ENCODE measurements at places on chromosomes 3 and 15. TPM values are rescaled to one million over a fixed set of nuclear protein-coding genes. Genes with fewer than 3 reads are reported as not detected.

The GABRA5 gene
- not detected for total RNA-seq

The STT3B gene
- total RNA-seq = 91.3 TPM

The CCDC51 gene
- 8.9 TPM for total RNA-seq

The SLC12A1 gene
- not detected for total RNA-seq

The SLC12A8 gene
- 0.51 TPM for total RNA-seq

The TRH gene
- not detected for total RNA-seq

The ROPN1 gene
- not detected for total RNA-seq

The GPR149 gene
- not detected for total RNA-seq

The GRAMD2A gene
- not detected for total RNA-seq

The ITIH4 gene
- 3.2 TPM for total RNA-seq

- DNase-seq = no peak
These were observed 262.1 kb downstream of the IGSF11 start for GRCh38 chr3:118772547-118773011.

- DNase-seq = no peak
These were observed 309.2 kb downstream of the PDCD6IP start for GRCh38 chr3:34107669-34108068.

- DNase-seq = no peak
These were observed 221.8 kb downstream of the FEZF2 start for GRCh38 chr3:62151591-62151990.

GRCh38 chr3:172065527-172065926, 26.1 kb downstream of the FNDC3B start:
- DNase-seq = no peak

DNA sequence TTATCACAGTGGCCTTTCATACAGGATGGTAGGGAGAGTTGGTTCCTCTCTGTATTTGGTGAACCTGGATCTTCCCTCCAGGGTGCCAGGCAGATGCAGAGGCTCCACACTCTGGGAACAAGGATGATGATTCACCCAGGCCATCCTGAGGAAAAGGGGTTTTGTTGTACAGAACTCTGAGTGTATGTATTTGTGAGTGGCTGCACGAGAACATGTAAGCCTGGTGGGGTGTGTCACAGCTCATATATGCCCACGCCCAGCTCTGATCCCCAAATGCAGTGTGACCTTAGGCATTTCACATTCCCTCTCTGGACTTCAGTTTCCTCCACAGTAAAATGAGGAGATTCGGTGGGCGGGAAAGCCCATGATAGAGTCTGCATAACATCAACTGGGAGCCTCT, 11.6 kb upstream of the CILP start:
- no peak for DNase-seq

DNA sequence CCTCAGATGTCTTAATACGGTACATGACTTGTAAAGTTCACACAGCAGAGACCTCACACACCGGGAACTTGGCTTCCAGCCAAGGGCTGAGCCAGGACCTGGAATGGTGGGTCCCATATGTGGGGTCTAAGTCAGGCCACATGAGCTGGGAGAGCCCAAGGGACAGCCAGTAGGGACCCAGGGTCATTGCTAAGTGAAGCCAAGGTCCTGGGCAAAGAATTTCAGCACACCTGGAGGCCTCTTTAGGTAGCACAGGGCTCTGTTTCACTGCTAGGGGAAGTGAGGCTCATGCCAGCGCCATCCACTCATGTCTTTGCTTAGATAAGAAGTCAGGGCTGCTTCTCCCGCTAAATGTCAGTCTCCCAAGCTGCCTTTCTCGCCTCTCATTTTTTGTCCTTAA, 116.6 kb upstream of the TLE3 start:
- DNase-seq = no peak

- DNase-seq = no peak
These were observed 207.7 kb downstream of the FAM43A start for GRCh38 chr3:194893121-194893987.

DNA sequence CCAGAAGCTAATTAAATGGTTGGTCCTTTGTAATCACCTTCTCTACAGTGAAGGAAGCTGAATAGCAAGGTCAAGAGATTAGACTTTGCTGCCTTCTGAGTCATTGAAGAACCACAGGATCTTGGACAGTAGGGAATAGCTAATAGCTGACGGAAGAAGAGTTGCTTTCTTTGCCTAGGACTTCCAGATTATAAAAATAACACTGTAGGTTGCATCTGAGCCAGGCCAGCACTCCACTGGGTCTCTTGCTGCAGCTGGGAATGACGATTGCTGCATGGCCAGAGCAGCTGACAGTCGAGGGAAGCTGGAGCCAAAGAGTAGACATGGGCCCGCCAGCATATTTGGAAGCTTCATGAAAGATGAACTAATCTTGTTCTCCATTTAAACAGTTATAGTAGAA, 81.5 kb upstream of the KCNMB2 start:
- DNase-seq = peak; percentile 82

- DNase-seq = no peak
These were observed 29.8 kb downstream of the PLA1A start for GRCh38 chr3:119627461-119627860.

DNA sequence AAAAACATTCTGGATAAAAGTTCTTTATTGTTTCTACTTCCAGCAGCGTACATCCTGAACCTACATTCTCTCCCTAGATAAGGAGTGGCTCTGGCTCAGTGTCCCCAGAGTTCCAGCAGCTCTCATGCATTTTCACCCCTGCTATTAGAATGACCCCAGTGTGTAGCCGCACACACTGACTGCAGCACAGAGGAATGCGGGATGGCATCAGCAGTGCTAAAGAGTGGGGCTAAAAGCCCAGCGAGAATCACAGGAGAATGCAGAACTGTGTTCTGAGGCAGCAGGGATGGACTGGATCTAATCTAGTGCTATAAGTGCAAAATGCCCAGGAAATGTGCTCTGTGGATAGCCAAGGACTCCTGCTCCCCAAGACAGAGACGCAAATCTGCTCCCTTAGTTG, 66.4 kb upstream of the TJP1 start:
- no peak for DNase-seq

DNA sequence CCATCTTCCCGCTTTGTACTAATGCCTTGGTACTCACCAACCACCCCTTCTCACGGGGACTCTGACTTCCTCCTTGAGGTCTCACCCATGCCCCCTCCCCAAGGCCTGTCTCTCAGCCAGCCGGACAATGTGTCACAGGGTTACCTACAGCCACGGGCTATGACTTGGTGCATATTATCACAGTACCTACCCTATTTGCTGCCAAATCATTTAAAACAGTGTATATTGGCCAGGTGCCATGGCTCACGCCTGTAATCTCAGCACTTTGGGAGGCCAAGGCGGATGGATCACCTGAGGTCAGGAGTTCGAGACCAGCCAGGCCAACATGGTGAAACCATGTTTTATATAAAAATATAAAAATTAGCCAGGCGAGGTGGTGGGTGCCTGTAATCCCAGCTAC, 93.4 kb upstream of the TBL1XR1 start:
- DNase-seq = no peak

DNA sequence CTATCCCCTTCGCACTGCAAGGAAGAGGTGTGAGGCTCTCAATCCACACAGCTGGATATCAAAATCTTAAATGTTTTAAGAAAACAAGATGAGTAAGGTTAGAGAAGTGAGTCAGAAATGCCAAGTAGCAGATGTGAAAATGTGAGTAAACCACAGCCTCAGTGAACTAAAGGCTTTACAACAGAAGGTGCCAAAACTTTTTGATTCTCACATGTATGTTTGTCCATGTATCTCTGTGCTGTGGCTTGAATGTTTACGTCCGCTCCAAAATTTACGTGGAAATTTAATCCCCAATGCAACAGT, 126.8 kb upstream of the PFN2 start:
- DNase-seq = no peak

DNA sequence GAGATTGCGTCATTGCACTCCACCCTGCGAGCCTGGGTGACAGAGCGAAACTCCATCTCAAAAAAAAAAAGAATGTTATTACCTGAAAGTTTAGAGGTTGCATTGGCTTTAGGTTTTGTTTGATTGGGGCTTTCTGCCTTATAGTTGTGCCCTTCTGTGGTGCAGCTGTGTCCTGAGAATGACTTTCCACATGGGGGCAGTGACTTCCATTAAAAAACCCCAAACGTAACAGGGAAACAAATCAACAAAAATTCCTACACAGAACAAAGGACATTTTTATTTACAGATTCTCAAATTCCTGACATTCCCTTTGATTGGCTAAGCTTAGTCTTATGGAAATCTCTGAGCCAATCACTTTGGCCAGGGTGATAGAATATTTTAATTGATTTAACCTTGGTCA, 154.1 kb upstream of the GPR149 start:
- DNase-seq = no peak

GRCh38 chr3:146280864-146281263, 30.0 kb upstream of the PLSCR4 start:
- DNase-seq = no peak

- DNase-seq = no peak
These were observed 67.5 kb downstream of the PROS1 start for GRCh38 chr3:93906245-93906644.

DNA sequence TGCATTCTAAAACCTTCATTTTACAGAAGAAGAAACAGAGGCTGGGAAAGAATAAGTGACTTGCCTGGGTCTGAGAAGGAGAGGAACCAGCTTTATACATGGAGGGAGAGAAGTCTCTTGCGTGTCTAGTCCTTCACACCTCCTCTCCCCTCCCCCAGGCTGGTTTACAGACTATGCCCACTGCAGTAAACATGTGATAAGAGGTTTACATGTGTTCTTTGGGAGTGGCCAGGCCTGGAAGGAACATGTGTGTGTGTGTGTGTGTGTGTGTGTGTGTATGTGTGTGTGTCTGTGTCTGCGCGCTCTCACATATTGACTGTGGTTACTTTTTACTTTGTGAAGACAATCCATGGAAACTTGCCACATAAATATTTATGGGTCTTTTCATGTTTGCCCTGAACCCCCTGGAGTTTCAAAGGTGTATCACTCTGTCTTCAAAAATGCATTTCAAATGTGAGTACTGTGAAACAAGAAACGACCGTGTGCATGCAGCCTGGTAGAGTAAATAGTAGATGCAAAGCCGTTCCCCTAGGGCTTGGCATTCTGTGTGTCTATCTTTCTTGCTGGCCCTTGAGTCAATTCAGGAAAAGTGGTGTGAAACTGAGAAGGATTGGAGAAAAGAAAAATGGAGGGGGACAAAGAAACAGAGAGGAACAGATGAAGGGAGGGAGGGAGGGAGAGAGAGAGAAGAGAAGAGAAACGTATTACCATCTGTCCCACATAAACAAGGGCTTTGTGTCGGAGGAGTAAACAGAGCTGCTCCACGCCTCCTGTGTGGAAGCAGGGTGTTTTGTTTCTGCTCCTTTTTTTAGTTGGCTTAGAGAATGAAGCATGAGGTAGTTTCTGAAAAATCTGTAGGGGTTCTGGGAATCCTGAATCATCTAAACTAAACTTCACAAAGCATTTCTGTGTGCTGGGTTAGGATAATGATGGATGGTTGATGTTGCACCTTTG, 51.7 kb downstream of the CLDN11 start:
- no peak for DNase-seq

- DNase-seq = no peak
These were observed 246.2 kb downstream of the ZBTB20 start for GRCh38 chr3:114900908-114901307.

DNA sequence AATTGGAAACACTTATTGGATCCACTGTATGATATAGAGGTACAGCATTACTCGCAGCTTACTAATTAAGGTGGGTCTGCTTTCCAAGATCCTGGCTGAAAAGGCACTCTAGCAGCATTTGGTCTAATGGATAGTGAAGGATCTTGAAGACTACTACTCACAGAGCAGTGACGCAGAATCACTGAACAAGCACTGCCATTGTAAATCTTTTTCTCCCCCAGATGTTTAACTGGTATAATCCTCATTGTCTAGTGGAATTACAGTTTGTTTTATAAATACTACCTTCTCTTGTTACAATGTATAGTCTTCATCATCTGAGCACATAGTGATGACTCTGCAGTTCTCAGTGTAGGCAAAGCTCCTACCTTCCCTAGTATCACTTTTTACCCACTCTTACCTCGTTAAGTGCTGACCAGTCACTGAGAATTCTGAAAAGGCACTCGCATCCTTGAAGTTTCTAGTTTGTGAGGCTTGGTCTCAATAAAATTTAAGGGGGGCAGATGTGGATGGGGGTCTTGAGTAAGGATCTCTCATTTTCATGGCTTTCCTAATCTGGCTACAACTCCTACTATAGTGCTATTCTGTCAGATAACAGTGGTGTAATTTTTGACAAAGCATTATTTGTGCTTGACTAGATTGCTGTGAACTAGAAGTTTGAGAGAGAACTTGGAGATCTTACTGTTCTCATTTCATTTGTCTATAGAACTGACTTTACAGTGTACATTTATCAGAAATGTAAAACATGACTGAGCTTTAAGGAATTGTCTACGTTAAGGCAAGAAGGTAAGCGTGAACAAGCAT, 23.2 kb downstream of the MAPK6 start:
- DNase-seq = no peak

GRCh38 chr15:63194880-63195568, 5.6 kb downstream of the RAB8B start:
- no peak for DNase-seq

DNA sequence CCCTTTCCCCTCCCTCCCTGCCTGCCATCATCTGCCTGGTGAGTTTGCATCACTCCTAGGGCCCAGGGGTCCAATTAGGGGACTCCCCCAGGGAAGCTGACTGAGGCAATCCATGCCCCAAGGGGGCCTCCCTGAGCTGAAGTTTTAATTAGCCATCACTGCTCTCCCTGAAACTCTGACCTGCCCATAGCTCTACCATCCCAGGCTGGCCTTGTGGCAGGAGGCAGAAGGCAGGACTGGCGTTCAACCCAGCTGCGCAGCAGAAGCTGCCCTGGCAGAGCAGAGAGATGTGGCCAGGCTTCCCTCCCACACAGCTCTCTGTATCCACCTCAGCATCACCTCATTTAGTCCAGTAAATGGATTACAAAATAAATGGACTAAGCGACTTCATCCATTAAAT, 7.7 kb upstream of the C15orf39 start:
- no peak for DNase-seq

DNA sequence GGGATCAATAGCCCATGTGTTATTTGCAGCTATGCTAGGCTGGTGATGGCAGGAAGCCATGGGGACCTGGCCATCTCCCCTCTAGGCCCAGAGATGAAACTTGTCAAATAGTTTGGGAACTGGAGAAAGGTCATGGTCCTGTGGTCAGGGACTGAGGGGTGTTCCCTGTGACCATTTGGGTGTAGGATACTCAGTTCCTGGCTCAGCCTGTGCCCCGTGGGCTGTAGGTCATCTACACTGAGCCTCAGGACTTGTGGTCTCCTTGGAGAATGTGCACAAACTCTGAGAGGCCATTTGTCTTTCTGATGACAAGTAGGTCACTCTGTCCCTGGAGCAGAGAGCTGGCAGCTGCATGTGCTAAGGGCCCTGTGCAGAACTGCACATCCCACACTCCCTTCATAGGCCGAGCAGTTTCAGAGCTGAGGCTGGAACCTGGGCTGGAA, 17.5 kb downstream of the GASK1A start:
- DNase-seq = peak; percentile 72

Measured in cardiac septum (tissue), 1 donor.